ENCODE measurements at places on chromosomes 12 and 14. TPM values are rescaled to one million over a fixed set of nuclear protein-coding genes. Genes with fewer than 3 reads are reported as not detected.
A peak's percentile ranks its signal among the peaks of the same experiment; 100 is the strongest.

GRCh38 chr12:62799766-62800406, 135.1 kb downstream of the PPM1H start:
- no peak overlapping the region for H3K27ac ChIP-seq
- H3K4me1 ChIP-seq: no peaks in the 10 kb centered on the region
- no peaks in the 10 kb centered on the region for H3K27me3 ChIP-seq
- H3K36me3 ChIP-seq: peaks cover 6% of the 10 kb centered on the region

DNA sequence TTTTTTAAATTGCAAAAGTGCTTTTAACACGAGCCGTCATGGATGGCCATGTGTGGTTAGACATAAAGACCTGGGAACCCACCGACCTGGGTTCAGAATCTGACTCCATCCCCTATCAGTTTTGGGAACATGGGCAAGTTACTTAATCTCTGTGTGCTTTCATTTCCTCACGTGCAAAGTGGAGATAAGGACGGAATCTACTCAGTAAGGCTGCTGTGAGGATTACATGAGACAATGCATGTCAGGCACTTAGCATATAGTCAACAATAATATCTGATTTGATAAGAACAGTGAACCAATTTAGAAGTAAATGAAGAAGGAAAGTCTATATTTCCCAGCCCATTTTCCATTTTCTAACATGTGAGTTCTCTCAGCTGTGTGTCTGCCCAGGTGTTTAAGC, 235.4 kb downstream of the SUDS3 start:
- H3K27me3 ChIP-seq: no peaks in the 10 kb centered on the region
- H3K4me3 ChIP-seq: no peak overlapping the region
- no peak overlapping the region for H3K27ac ChIP-seq
- H3K36me3 ChIP-seq: no peaks in the 10 kb centered on the region

GRCh38 chr12:4562034-4562657, at the start of gene DYRK4:
DYRK4 (plus strand) TSS chr12:4562208; CDS start chr12:4562246, 38 bp downstream.
- DNase-seq: peak; percentile 87
- H3K4me1 ChIP-seq: no peaks in the 10 kb centered on the region
- peaks cover 3% of the 10 kb centered on the region for H3K36me3 ChIP-seq
- H3K4me3 ChIP-seq: peak within 1 kb of the TSS; percentile 12
- H3K27ac ChIP-seq: no peak within 1 kb of the TSS
- H3K27me3 ChIP-seq: peaks cover 9% of the 10 kb centered on the region

DNA sequence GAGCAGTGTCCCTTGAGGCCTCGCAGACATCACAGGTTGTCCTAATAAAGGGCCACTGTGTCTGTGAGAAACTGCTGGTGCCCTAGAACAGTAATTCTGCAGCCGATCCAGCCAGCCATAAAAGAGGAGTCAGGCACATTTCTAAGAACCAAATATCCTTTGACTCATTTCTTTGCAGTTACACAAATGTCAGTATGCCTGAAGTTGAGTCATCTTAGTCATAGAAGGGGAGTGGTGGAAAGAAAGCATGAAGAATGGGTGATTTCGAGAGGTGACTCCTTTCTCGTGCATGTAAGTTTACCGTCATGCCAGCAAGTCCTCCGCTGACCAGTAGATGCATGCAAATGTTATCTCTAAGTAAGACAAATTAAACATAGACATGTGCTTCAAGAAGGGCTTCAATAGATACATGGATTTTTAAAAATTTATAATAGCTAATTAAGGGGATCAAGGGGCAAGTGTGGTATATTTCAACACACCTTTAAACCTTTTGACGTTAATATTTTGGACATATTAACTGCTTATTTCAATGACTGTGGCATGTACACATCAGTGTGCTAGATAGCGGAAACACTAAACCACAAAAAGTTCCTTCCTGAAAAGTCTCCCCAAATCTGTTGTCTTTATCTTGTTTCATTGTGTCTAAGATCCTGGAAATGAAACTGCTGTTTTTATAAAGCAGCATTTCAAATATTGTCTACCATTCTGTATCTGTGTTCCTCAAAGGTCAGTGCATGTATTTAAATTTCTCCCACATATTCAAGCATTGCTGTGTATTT, 497.4 kb downstream of the NPAS3 start:
- H3K27me3 ChIP-seq: no peaks in the 10 kb centered on the region
- no peaks in the 10 kb centered on the region for H3K4me1 ChIP-seq
- H3K36me3 ChIP-seq: no peaks in the 10 kb centered on the region
- DNase-seq: no peak
- H3K4me3 ChIP-seq: no peak overlapping the region

DNA sequence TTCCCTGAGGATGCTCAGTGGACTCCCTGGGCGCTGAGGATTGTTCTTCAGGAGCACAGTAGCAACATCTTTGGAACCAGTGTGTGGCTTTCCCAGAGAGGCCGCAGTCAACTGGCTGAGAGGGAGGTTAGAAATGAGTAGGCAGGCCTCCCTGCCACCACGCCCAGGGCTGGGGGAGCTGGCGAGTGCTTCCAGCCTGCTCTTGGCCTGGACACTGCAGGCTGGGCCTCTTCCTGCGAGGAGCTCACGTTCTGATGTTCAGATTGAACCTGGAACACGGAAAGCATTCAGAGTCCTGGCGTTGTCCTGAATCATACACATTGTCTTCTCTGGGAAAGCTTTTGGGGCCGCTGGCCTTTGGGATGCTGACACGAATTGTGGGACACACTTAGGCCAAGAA, 15.6 kb downstream of the TSPAN9 start:
- H3K4me1 ChIP-seq: peaks cover 26% of the 10 kb centered on the region
- no peaks in the 10 kb centered on the region for H3K27me3 ChIP-seq
- H3K36me3 ChIP-seq: no peaks in the 10 kb centered on the region
- no peak overlapping the region for H3K4me3 ChIP-seq
- no peak overlapping the region for H3K27ac ChIP-seq

DNA sequence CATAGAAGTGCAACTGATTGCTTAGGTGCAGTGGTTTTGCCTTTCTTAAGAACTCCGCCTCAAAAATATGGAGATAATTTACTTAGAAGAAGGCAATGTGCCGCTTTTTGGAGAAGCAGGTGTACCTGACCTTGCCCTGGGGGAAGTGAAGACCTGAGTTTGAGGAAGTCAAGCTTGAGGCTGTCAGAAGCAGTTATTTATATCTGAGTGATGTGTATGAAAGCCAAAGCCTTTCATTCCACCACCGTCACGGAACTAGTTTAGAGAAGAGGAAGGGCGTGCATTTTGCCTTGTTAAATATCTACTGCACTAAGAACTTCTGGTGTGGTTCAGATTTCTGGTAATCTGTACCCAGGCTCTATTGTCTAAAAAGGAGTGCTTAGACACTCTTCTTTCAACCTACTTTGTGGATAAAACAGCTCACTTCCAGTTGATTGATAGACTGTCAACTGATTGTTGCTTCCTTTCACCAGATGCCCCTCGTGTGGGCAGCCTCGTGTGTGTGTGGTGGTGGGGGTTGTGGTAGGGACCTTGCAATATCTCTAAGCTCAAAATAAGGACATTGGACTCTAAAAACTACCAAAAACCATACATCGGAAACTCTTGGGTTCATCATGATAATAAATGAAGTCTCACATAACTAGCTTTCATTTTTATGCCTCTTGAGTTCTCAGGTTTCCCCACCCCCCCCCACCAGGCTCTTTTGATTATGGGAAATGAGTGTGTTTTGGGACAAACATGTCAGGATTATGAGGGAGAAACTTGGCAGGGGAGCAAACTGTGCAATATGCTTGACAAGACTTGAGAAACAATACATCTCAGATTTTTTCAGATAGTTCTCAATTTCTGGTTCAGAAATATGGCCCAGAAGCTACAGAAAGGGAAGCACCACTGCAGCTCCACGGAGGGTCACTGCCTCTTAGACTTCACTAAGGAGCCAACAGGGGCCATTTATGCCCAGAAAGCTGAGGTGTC, 78.6 kb downstream of the ARF6 start:
- H3K27ac ChIP-seq: peak overlapping the region; percentile 85
- no peaks in the 10 kb centered on the region for H3K36me3 ChIP-seq
- peaks cover 33% of the 10 kb centered on the region for H3K4me1 ChIP-seq
- H3K27me3 ChIP-seq: no peaks in the 10 kb centered on the region
- DNase-seq: no peak

- no peak overlapping the region for H3K4me3 ChIP-seq
- H3K4me1 ChIP-seq: no peaks in the 10 kb centered on the region
- no peak for DNase-seq
- no peak overlapping the region for H3K27ac ChIP-seq
- no peaks in the 10 kb centered on the region for H3K27me3 ChIP-seq
- H3K36me3 ChIP-seq: peaks cover 8% of the 10 kb centered on the region
These were observed 57.4 kb downstream of the FBXO33 start for GRCh38 chr14:39374851-39375250.

- DNase-seq: no peak
- no peak overlapping the region for H3K4me3 ChIP-seq
- H3K27me3 ChIP-seq: no peaks in the 10 kb centered on the region
- H3K27ac ChIP-seq: no peak overlapping the region
- H3K4me1 ChIP-seq: no peaks in the 10 kb centered on the region
These were observed 65.7 kb downstream of the MOK start for GRCh38 chr14:102239231-102239630.

DNA sequence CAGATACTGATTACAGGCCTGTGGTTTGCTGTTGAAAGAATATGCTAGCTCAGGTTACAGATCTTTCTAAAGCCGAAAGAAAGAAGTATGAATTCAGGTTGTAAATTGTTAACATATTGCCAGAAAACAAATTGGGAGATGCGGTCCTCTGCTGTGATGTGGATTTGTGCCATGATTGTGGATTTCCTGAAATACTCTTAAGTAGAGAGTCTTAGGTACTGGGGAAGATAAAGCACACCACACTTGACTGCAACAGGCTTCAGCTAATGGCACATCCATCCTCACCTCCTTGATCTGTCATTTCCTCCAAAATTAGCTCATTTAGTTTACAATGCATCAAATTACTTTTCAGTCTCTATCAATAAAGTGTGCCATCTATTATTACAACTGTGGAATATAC, 279.2 kb downstream of the SYT1 start:
- no peak overlapping the region for H3K4me3 ChIP-seq
- DNase-seq: no peak
- H3K27ac ChIP-seq: no peak overlapping the region
- H3K4me1 ChIP-seq: no peaks in the 10 kb centered on the region

GRCh38 chr14:49961270-49962222, 68.7 kb downstream of the ARF6 start:
- H3K27me3 ChIP-seq: no peaks in the 10 kb centered on the region
- peak overlapping the region; percentile 33 for H3K27ac ChIP-seq
- H3K4me1 ChIP-seq: peaks cover 12% of the 10 kb centered on the region
- H3K36me3 ChIP-seq: no peaks in the 10 kb centered on the region
- DNase-seq: no peak
- no peak overlapping the region for H3K4me3 ChIP-seq

DNA sequence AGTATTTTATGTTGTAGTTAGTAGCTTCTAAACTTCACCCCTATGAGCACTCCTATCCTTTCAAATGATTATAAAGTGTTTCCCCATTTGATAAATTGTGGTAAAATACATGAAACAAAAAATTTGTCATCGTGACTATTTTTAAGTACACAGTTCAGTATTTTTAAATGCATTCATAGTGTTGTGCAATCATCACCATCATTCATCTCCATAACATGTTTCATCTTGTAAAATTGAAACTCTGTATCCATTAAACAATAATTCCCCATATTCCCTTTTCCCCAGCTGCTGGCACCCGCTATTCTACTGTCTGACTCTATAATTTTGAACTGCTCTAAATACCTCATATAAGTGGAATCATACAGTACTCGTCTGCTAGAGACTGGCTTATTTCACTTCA, 52.5 kb downstream of the ATP23 start:
- no peaks in the 10 kb centered on the region for H3K27me3 ChIP-seq
- no peaks in the 10 kb centered on the region for H3K36me3 ChIP-seq
- H3K27ac ChIP-seq: no peak overlapping the region

- peak; percentile 69 for DNase-seq
- no peak overlapping the region for H3K27ac ChIP-seq
- peaks cover 95% of the 10 kb centered on the region for H3K27me3 ChIP-seq
- no peaks in the 10 kb centered on the region for H3K36me3 ChIP-seq
These were observed 12.4 kb upstream of the SMUG1 start for GRCh38 chr12:54201001-54201794.

DNA sequence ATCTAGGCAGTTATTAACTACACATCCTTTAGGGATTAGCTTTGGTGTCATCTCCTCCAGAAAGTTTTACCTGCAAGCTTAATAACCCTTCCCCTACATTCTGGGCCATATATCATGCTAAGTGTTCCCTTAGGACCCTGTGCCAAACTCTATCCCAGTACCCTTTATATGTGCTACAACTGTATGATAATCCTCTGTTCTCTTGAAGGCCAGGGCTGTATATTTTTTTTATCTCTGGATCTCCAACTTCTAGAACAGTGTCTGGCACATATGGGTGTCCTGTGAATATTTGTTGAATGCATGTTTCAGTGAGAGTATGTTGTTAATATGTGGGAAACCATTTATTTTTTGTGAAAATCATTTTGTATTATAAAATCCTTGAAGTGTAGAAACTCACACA, 106.7 kb downstream of the PPM1A start:
- H3K4me1 ChIP-seq: no peaks in the 10 kb centered on the region
- H3K27me3 ChIP-seq: no peaks in the 10 kb centered on the region
- H3K27ac ChIP-seq: no peak overlapping the region
- no peak for DNase-seq
- no peak overlapping the region for H3K4me3 ChIP-seq

DNA sequence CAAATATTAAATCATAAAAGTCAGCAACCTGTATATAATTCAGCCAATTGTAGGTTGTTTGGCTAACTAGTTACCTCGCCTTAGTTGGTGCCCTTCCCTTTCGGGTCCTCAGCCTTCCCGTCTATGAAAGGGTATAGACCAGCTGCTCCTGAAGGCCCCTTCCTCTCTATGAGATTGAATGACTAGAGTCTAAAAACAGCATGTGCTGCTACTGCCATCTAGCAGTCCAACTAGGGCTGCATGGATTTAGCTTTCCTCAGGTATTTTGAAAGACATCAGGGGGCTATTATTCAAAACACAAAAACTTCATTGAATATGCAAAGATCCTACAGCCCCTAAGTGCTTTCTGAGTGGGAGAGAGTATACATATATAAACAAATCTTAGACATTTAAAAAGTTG, 37.0 kb upstream of the TMEM263 start:
- H3K27me3 ChIP-seq: peaks cover 7% of the 10 kb centered on the region
- no peak overlapping the region for H3K27ac ChIP-seq
- peak; percentile 29 for DNase-seq
- H3K36me3 ChIP-seq: no peaks in the 10 kb centered on the region
- no peak overlapping the region for H3K4me3 ChIP-seq

GRCh38 chr14:104706733-104707607, 17.1 kb upstream of the ADSS1 start:
- no peak overlapping the region for H3K4me3 ChIP-seq
- H3K27ac ChIP-seq: no peak overlapping the region
- peaks cover 76% of the 10 kb centered on the region for H3K36me3 ChIP-seq

GRCh38 chr12:67096533-67097318, 172.4 kb upstream of the CAND1 start:
- no peak for DNase-seq
- H3K27ac ChIP-seq: no peak overlapping the region
- H3K4me1 ChIP-seq: no peaks in the 10 kb centered on the region
- no peaks in the 10 kb centered on the region for H3K27me3 ChIP-seq
- H3K36me3 ChIP-seq: no peaks in the 10 kb centered on the region

- H3K27ac ChIP-seq: no peak overlapping the region
- H3K4me1 ChIP-seq: no peaks in the 10 kb centered on the region
- DNase-seq: no peak
These were observed 20.8 kb downstream of the PAPLN start for GRCh38 chr14:73258076-73258475.

IFNG-AS1 gene
- total RNA-seq: 0.71 TPM

LMO3 gene
- total RNA-seq: 228 TPM

TRPV4 gene
- 2.2 TPM for total RNA-seq

MYO1H gene
- 0.31 TPM for total RNA-seq

LRRC10 gene
- not detected for total RNA-seq

NOVA1 gene
- total RNA-seq: 1.9 TPM

CNTN1 gene
- 7.2 TPM for total RNA-seq

HNF1A gene
- not detected for total RNA-seq

INHBE gene
- not detected for total RNA-seq
